ENCODE measurements at places on chromosomes 3 and 15.

GRCh38 chr3:179766416-179767133, 113.7 kb downstream of the USP13 start:
- no peak for DNase-seq

- no peak for DNase-seq
Observed at GRCh38 chr3:16741103-16741758, 136.0 kb upstream of the DAZL start.

GRCh38 chr3:10419637-10420232, 85.7 kb downstream of the ATP2B2 start:
- DNase-seq, result no peak

GRCh38 chr3:43243590-43244587, 42.5 kb upstream of the SNRK start:
- DNase-seq, result no peak

DNA sequence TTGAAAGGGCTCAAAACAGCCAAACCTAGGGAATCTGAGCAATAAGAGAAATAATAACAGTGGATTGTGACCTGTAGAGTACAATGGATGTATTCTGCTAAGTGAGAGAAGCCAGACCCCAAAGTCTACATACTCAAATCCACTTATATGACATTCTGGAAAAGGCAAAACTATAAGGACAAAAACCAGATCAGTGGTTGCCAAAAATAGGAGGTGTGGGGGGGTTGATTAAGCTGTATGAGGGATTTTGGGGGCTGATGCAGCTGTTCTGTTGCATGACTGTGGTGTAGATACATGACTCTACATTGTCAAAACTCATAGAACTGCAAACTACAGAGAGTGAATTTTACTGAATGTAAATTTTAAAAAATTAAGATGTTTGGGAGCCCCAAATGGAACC, 20.1 kb upstream of the CGNL1 start:
- DNase-seq, result no peak

- DNase-seq, result no peak
Observed at GRCh38 chr3:125386811-125387210, 11.7 kb upstream of the ZNF148 start.

- no peak for DNase-seq
Observed at GRCh38 chr15:100108346-100108745, 233.4 kb downstream of the ADAMTS17 start.

All from C1 segment of cervical spinal cord (tissue), 14 donors.